SK-N-MC (cell line): ENCODE measurements at places on chromosomes 13 and 19.

DNA sequence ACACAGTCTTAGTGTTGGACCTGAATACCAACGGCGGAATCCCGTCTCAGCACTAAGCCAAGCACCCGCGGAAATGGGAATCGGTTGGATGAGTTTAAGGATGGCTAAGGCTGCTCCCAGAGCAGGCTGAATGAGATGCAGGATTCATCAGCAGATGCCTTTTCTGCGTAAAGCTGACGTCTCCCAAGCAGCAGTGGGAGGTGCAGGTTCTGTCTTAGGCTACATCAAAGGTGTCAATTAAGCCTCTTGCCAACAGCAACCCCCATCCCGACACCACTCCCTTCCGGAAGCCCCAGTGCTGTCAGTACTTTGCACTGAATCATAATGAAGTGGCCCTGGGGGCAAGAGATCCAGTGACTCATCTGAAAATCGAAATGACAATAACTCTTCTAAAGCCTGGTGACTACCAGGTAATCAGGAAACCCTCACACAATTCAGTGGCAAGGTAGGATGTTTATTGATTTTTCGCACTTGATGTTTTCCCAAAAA lies 275.6 kb downstream of the DCLK1 start:
- no peak for DNase-seq

DNA sequence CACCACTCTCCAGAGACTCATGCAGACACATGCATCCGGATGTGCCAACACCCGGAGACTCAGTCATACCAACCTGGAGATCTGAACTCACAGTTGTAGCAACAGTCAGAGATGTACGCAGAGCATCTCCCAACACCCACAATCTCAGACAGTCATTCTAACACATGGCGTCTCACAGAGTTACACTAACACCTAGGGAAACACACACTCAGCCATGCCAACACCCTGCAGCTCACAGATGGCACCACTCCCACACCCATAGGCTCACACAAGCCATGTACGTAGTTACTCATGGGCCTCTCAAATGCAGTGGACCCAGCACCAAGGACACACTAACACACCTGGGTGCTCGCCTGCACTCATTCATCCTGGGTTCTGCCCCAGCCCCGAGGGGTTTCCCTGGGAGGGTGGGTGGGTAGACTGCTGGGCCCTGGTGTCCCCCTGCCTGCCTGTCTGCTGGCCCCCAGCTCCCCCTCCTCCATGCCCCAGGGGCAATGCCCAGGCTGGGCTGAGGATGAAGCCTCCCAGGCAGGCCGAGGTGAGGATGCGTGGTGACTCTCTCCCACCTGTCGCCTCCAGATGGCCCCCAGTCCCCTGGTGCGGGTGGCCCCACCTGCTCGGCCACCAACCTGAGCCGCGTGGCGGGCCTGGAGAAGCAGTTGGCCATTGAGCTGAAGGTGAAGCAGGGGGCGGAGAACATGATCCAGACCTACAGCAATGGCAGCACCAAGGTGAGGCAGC lies 10.0 kb downstream of the PKN1 start:
- no peak for DNase-seq

DNA sequence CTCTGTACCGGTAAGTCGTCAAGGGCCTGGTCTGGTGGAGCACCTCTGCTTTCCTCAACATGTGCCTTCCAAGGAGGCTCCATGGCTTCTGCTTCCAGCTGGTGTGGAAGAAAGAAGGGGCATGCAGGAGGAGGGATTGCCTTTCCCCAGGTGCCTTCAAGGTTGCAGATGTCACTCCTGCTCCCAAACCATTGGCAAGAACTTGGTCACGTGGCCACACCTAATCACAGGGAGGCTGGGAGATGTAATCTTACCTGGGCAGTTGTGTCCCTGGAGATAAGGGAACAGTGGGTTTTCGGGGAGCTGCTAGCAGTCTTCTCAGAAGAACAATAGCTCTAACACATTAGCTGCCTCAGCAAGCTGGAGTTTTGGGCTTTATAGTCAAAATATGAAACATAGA lies 9.7 kb upstream of the GPR18 start:
- no peak for DNase-seq

- no peak for DNase-seq
Measured at GRCh38 chr19:19169236-19170052, 619 bp downstream of the MEF2B start.

- no peak for DNase-seq
Measured at GRCh38 chr13:26978081-26978860, 193.3 kb downstream of the USP12 start.

DNA sequence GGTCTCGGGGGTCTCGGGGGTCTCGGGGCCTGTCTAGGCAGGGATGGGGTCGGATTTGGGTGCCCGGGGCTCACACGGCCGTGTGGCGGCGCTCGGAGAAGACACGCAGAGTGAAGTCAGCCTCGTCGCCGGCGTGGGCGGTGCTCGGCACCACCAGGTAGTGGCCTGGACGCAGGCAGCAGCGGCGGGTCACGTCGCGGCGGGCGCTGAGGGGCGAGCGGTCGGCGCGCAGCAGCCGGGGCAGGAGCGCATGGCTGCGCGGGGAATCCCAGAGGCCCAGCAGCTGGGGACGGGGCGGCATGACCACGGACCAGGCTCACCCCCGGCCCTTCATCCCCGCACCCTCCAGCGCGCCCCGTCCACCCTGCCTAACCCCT lies 8.2 kb downstream of the CAPN12 start:
- DNase-seq = no peak

- DNase-seq = no peak
Measured at GRCh38 chr13:51435002-51435578, 17.7 kb downstream of the INTS6 start.

GRCh38 chr13:26310470-26310869 lies 56.5 kb downstream of the CDK8 start:
- no peak for DNase-seq

- no peak for DNase-seq
Measured at GRCh38 chr19:19217099-19217498, 5.3 kb downstream of the NCAN start.

GRCh38 chr13:101272886-101273285 lies 143.4 kb downstream of the NALCN start:
- no peak for DNase-seq

GRCh38 chr13:112112534-112113276 lies 45.8 kb downstream of the SOX1 start:
- DNase-seq = no peak
